ENCODE measurements at places on chromosomes 3 and 15. TPM values are rescaled to one million over a fixed set of nuclear protein-coding genes. Genes with fewer than 3 reads are reported as not detected.

GLDN gene
- total RNA-seq: 0.43 TPM

EEFSEC gene
- total RNA-seq: 11.4 TPM

SLC2A2 gene
- not detected for total RNA-seq

PDZRN3 gene
- total RNA-seq: 27.3 TPM

COL6A6 gene
- 0.06 TPM for total RNA-seq

C15orf62 gene
- total RNA-seq: 0.10 TPM

CHRM5 gene
- total RNA-seq: not detected

TMC3 gene
- total RNA-seq: 0.06 TPM

CCDC54 gene
- total RNA-seq: not detected

ARPIN gene
- total RNA-seq: 2.4 TPM

CYP1A1 gene
- not detected for total RNA-seq

MELTF gene
- 4.7 TPM for total RNA-seq

CCR8 gene
- not detected for total RNA-seq

TMCO5A gene
- not detected for total RNA-seq

GOLGA8O gene
- not detected for total RNA-seq

SEMA5B gene
- total RNA-seq: 0.16 TPM

SHF gene
- total RNA-seq: 22.9 TPM

IMPG2 gene
- 0.20 TPM for total RNA-seq

OSBPL10 gene
- total RNA-seq: 1.5 TPM

SORD gene
- 48.8 TPM for total RNA-seq

Data from SJCRH30 (cell line).